ENCODE measurements at places on chromosomes 4 and X. TPM values are rescaled to one million over a fixed set of nuclear protein-coding genes. Genes with fewer than 3 reads are reported as not detected.

GRCh38 chr4:4726051-4726450, 133.4 kb upstream of the MSX1 start:
- no peak for DNase-seq

- DNase-seq, result no peak
Observed at GRCh38 chrX:153608806-153609205, 9.9 kb upstream of the CCNQ start.

GRCh38 chr4:58515226-58515625, 1405.0 kb upstream of the IGFBP7 start:
- no peak for DNase-seq

DNA sequence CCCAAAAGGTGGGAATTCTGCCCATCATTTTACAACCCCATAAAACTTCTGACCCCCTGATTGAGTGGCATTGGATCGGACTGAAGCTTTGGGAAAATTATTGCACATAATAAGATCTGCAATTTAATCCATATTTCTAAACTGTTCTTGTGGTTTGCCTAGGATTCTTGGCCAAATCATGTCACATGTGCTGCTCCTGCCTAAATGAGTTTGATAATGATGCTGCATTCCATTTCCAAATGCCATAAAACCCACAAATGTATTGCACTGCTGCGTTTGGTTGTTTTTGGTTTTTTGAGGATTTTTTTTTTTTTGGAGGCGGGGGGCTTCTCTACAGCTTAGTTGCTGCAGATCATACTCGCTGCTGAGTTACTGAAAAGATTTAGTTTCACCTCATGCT, 153.6 kb downstream of the QDPR start:
- DNase-seq, result no peak

DNA sequence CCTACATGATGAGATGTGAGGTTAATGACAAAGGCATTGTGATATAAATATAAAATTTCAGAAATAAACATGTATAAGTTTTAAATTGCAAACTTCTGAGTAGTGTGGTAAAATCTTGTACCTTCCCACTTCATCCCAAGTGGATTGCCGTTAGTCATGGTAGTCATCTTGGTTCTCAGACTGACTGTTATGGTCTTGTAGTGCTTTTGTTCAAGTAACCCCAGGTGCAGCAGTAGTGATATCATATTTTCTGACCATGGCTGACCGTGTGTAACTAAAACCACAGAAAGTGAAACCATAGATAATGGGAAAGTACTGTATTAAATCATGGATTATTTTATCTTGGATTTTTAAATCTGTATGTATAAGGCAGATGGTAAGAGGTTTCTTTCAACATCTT, 74.8 kb upstream of the SLIT2 start:
- DNase-seq, result no peak

- DNase-seq, result no peak
Observed at GRCh38 chr4:67743194-67743593, 11.0 kb downstream of the GNRHR start.

- peak; percentile 60 for DNase-seq
Observed at GRCh38 chr4:48578132-48578968, 88.3 kb downstream of the ZAR1 start.

DNA sequence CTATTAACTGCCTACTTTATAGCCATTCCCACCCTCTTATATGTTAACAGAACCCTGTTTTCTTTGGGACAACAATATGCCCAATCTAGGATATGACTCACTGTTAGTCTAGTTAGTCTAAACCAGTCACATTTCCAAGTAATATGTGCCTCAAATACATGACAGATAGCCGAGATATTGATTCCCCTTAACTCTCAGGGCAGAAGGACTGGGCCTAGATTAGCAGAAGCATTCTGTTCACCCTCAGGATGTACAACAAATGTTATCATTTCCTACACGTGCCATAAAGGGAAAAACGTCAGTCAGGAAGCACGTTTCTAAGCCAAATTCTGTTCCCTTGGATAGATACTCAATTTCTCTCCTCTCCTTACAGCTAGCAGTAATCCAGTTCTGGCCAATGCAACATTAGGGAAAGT, 114.1 kb downstream of the SLC10A7 start:
- no peak for DNase-seq

- no peak for DNase-seq
Observed at GRCh38 chrX:133908223-133908955, 77.0 kb downstream of the GPC3 start.

DNA sequence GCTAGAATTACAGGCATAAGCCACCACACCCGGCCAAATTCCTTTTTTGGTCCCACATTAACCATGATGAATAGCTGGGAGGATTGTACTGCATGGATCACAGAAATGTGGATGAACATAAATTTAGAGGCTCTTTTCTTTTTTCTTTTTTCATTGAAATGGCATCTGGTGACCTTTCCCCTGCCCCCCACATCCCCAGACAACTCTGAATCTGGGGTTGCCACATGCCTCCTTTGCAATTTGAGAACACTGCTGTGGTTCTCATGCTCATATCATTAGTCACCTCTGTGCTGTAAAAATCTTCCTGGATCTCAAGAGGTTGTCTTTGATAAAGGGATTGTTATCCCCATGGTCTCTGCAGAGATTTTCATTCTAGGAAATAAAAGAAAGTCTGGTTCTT, 22.8 kb upstream of the FMR1NB start:
- no peak for DNase-seq

Gene PLP2
- total RNA-seq, result 27.8 TPM

Gene ANK2
- total RNA-seq, result 145 TPM

Gene LDB2
- total RNA-seq, result 68.8 TPM
